ENCODE measurements at places on chromosomes 4 and X. TPM values are rescaled to one million over a fixed set of nuclear protein-coding genes. Genes with fewer than 3 reads are reported as not detected.

GRCh38 chr4:22552812-22553211, 36.9 kb upstream of the ADGRA3 start:
- no peak for DNase-seq
- H3K4me1 ChIP-seq: peaks cover 8% of the 10 kb centered on the region
- no peak overlapping the region for H3K4me3 ChIP-seq
- H3K27ac ChIP-seq: no peak overlapping the region
- no peaks in the 10 kb centered on the region for H3K27me3 ChIP-seq

- no peak for DNase-seq
- peak overlapping the region; percentile 59 for H3K27ac ChIP-seq
- no peaks in the 10 kb centered on the region for H3K27me3 ChIP-seq
- H3K4me3 ChIP-seq: no peak overlapping the region
- peaks cover 27% of the 10 kb centered on the region for H3K4me1 ChIP-seq
Observed at GRCh38 chr4:78179196-78179595, 122.1 kb downstream of the FRAS1 start.

DNA sequence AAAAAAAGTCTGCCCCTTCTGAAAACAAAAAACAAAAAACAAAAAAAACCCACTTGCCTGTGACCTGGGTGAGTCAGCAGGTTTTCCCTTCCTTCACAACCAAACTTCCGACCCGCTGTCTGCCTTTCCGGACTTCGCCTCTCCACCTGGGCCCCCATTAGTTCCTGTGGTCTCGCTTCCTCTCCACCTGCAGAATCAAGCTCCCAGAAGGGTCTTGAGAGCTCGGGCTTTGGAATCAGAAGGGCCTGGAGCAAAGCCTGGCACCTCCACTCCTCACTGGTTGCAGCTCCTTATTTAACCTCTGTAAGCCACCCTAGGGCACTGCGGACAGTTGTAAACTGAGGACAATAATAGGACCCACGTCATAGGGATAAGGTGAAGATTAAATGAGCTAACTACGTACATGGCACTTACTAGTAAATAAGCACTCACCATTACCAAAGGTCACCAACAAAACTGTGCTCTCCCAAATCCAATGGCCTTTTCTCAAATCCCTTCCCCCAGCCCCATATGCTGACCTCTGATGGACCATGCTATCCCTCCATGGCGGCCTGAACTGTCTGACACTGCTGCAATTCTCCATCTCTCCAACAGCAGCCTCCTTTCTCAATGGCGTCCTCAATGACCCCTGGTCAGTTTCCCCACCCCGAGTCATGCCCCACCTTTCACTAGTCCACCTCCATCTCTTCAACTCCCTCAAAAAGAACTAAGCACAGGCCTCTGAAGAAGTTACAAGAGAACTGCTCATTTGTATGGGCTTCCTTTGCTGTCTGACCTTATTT, 64.2 kb downstream of the IRF2 start:
- no peak overlapping the region for H3K27ac ChIP-seq
- peaks cover 3% of the 10 kb centered on the region for H3K36me3 ChIP-seq
- H3K4me3 ChIP-seq: no peak overlapping the region
- H3K27me3 ChIP-seq: no peaks in the 10 kb centered on the region

GRCh38 chr4:123939621-123940020, 543.0 kb downstream of the SPRY1 start:
- H3K27me3 ChIP-seq: no peaks in the 10 kb centered on the region
- no peaks in the 10 kb centered on the region for H3K36me3 ChIP-seq
- no peaks in the 10 kb centered on the region for H3K4me1 ChIP-seq
- H3K27ac ChIP-seq: no peak overlapping the region
- no peak overlapping the region for H3K4me3 ChIP-seq
- DNase-seq: no peak

DNA sequence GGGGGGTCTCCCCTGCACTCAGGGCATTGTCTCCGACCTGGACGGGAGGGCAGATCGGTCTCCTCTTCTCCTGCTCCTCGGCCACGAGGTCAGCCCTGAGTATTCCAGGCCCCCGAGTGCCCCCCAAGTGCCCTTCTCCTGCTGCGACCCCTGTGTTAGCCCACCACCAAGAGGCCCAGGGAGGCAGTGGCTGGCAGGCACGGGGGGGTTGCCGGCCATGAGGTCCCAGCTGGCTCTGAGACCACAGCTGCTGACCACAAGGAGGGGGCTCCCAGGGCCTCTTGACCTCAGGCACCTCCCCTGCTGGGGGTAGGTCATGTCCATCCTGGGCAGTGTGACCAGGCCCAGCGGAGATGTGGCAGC, 186.1 kb upstream of the PSAPL1 start:
- H3K4me3 ChIP-seq: no peak overlapping the region
- H3K27me3 ChIP-seq: no peaks in the 10 kb centered on the region
- no peaks in the 10 kb centered on the region for H3K4me1 ChIP-seq
- H3K36me3 ChIP-seq: no peaks in the 10 kb centered on the region
- H3K27ac ChIP-seq: no peak overlapping the region

DNA sequence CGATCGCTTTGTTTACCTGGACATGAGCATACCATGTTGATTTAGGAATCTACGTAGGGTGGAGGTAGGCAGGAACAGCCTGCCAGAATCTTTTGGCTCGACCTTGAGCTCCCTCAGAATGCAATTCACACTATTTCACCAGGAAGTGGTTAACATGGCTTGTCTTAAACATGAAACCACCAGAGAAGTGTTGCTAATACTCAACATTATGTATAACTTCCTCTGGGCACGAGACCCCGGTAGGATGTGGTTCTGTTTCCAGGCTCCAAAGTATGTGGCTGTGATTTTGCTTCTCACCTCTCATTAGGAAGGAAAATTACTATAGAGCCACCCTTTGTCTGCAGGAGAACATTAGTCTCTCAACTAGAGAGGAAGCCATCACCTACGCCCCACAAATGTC, 59.0 kb upstream of the VCX3B start:
- no peak overlapping the region for H3K27ac ChIP-seq
- DNase-seq: no peak
- H3K4me1 ChIP-seq: peaks cover 10% of the 10 kb centered on the region
- H3K36me3 ChIP-seq: no peaks in the 10 kb centered on the region

DNA sequence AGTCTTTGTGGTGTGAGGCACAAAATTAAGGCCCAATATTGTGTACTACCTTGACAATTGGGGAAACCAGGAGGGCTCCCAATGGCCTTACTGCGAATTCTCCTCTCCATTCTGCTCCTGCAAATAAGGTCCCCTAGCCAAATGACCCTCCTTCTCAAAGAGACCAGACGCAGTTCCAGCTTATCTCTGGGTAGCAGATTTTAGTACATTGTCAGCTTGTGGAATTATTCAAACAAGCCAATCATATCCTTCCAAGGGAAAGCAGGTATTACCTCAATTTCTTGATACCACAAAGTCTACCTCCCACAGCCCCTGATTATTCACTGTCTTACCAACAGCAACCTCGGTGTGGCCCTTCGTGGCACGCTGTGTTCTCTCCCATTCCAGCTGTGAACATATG, 7.8 kb upstream of the ZBTB33 start:
- H3K4me3 ChIP-seq: no peak overlapping the region
- H3K27me3 ChIP-seq: no peaks in the 10 kb centered on the region
- no peaks in the 10 kb centered on the region for H3K36me3 ChIP-seq

- no peak overlapping the region for H3K4me3 ChIP-seq
- H3K27me3 ChIP-seq: no peaks in the 10 kb centered on the region
- no peaks in the 10 kb centered on the region for H3K36me3 ChIP-seq
- no peak for DNase-seq
- H3K27ac ChIP-seq: no peak overlapping the region
Observed at GRCh38 chrX:93259029-93259428, 414.3 kb downstream of the NAP1L3 start.

DNA sequence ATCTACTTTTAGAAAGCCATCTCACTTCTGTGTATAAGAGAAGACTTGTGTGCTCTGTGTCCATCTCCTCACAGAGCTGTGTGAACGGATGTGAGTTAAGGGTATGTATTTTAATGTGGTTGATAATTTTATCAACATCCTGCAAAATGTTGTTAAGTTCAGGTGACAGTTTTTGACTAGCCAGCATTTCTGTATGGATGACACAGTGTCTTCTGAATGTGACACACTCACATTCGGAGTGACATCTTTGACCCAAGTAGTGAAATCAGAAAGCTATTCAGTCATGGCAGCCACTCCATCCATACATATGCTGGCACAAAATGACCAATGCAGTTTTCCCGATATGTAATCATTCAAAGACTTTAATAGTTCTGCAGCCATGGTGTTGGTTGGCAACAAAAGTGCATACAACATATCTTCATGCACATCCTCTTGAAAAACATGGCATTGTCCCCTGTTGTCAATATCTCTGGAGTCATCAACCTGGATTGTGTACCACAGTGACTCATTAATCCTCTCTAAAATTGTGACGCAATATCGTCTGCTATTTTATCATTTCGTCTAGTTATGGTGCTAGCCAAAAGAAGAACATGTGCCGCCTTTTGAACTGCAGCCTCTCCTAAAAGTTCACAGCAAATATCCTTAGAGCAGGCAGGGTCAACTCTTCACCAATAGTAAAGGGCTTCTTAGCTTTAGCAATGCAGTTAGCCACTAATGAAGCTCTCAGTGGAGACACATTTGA, 6.8 kb upstream of the FGF2 start:
- H3K36me3 ChIP-seq: no peaks in the 10 kb centered on the region
- no peaks in the 10 kb centered on the region for H3K27me3 ChIP-seq
- H3K4me1 ChIP-seq: no peaks in the 10 kb centered on the region
- H3K4me3 ChIP-seq: no peak overlapping the region

DNA sequence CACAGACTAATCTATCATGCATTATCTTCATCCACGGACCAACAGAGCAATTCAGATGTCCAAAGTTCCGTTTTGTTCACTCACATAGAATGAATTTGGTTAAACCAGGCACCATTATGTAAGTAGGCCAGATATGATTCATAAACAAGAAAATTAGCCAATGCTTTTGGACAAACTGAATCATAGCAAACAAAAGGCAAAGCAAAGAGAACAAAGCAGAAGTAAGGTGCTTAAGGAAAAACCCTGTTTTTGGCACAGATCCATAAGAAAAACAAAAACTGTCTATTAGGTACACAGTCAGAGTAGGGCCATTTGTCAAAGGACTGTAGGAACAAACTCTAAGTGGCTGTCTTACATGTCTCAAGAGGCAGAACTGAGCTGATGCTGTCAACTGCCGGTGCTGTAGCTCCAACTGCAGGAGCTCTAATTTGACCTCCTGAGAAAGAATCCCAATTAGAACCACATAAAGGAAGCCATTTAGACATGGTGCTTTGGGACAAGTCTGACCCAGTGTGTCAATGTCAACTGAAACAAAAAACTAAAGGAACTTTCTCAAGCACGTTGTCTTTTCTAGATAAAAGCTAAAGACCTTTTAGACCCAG, 146.7 kb downstream of the COL25A1 start:
- no peaks in the 10 kb centered on the region for H3K27me3 ChIP-seq
- no peaks in the 10 kb centered on the region for H3K36me3 ChIP-seq
- DNase-seq: no peak
- H3K27ac ChIP-seq: no peak overlapping the region

DNA sequence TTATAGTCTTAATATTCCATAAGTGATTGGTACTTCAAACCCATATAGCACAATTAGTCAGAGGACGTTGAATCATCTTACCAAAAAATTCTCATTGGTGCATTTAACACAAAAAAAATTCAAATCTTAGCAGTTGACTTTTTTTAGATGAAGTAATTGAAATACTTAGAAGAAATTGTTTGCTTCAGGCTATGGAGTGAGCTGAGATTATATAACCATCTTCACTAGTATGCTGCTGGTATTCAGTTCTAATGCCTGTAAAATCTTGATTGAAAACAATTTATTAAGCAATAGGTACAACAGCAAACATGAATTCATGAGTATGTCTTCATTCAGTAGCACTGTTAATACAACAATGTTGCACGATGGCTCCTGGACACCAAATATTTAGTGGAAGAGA, 250.0 kb downstream of the GPM6A start:
- no peak overlapping the region for H3K27ac ChIP-seq
- no peak for DNase-seq
- H3K27me3 ChIP-seq: no peaks in the 10 kb centered on the region
- H3K4me1 ChIP-seq: no peaks in the 10 kb centered on the region
- no peaks in the 10 kb centered on the region for H3K36me3 ChIP-seq

GRCh38 chrX:71440401-71440800, 74.2 kb downstream of the TAF1 start:
- H3K4me1 ChIP-seq: no peaks in the 10 kb centered on the region
- H3K4me3 ChIP-seq: no peak overlapping the region
- no peaks in the 10 kb centered on the region for H3K36me3 ChIP-seq
- no peak overlapping the region for H3K27ac ChIP-seq

DNA sequence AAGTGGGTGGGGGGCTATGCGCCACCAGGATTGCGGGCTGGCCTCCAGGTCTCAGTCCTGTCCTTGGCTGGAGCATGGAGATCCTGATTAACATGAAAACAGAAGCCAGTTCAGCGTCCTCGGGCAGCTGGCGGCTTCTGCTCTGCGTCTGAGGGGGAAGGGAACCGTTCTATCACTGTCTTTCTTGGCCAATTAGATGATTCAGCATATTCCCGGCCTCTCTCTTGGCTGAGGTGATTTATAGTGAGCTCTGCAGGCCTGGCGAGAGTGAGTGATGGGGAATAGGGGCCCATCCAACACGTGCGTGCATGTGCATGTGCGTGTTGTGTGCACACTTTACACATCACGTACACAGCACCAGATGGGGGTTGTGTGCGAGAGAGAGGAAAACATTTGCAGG, 145.8 kb upstream of the ATP6AP2 start:
- no peak overlapping the region for H3K4me3 ChIP-seq
- no peak for DNase-seq
- H3K36me3 ChIP-seq: no peaks in the 10 kb centered on the region
- no peaks in the 10 kb centered on the region for H3K27me3 ChIP-seq

DNA sequence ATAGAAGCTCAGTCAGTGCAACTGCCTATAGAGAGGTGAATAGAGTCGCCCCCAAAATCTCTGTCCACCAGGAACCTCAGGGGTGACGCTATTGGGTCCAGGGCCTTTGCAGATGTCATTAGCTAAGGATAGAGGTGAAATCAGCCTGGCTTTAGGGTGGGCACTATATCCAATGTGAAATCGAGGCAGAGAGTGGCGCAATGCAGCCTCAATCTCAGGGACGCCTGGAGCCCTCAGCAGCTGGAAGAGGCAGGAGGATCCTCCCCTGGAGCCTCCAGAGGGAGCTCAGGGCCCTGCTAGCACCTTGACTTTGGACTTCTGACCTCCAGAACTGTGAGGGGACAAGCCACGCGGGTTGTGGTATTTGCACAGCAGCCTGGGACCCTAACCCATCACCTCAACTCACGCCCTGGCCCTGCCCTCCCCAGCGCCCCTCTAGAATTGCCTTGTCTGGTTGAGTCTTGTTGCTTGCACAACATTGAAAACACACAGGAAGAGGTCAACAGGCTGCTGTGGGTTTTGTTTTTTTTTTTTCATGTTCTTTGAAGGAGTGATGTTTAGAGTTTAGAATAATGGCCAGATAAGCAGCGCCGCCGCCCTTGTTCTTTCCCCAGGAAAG, 89.4 kb upstream of the PSAPL1 start:
- H3K4me3 ChIP-seq: no peak overlapping the region
- no peaks in the 10 kb centered on the region for H3K27me3 ChIP-seq

Gene ADGRG4
- not detected for total RNA-seq

Gene NALF2
- total RNA-seq: 1.0 TPM

Gene ZNF280C
- total RNA-seq: 2.9 TPM

Gene MAGEB17
- total RNA-seq: 0.52 TPM

Gene NIPAL1
- 1.6 TPM for total RNA-seq

Gene ERCC6L
- not detected for total RNA-seq

Gene NEUROG2
- not detected for total RNA-seq
